ENCODE measurements at places on chromosomes 11 and 22. TPM values are rescaled to one million over a fixed set of nuclear protein-coding genes. Genes with fewer than 3 reads are reported as not detected.

- DNase-seq = no peak
- no peaks in the 10 kb centered on the region for H3K27me3 ChIP-seq
- no peak overlapping the region for H3K27ac ChIP-seq
These were observed 36.6 kb downstream of the METTL15 start for GRCh38 chr11:28144808-28145207.

DNA sequence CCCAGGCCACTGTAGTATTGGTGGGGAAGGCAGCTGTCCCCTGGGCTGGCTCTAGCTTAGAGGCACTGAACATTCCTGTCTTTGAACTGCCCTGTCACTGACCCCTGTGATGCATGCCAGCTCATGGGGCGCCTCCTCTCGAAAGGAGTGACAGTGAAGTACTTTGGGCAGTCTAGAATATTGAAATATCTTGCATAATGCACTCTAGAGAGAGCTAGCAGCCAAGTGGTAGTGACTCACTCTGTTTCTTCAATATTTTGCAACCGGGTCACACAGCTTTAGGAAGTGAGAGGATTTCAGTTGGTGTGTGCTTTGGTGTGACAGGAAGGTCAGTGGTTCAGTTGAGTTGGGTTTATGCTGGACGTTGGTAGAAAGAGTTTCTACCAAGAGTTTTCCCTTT, 35.5 kb upstream of the ST14 start:
- H3K36me3 ChIP-seq = peaks cover 63% of the 10 kb centered on the region
- H3K4me1 ChIP-seq = peaks cover 29% of the 10 kb centered on the region
- DNase-seq = no peak

GRCh38 chr22:20298803-20299745, 20.8 kb downstream of the DGCR6L start:
- peak overlapping the region; percentile 71 for H3K4me3 ChIP-seq
- H3K36me3 ChIP-seq = no peaks in the 10 kb centered on the region
- peak; percentile 92 for DNase-seq
- H3K4me1 ChIP-seq = peaks cover 13% of the 10 kb centered on the region
- no peak overlapping the region for H3K27ac ChIP-seq

DNA sequence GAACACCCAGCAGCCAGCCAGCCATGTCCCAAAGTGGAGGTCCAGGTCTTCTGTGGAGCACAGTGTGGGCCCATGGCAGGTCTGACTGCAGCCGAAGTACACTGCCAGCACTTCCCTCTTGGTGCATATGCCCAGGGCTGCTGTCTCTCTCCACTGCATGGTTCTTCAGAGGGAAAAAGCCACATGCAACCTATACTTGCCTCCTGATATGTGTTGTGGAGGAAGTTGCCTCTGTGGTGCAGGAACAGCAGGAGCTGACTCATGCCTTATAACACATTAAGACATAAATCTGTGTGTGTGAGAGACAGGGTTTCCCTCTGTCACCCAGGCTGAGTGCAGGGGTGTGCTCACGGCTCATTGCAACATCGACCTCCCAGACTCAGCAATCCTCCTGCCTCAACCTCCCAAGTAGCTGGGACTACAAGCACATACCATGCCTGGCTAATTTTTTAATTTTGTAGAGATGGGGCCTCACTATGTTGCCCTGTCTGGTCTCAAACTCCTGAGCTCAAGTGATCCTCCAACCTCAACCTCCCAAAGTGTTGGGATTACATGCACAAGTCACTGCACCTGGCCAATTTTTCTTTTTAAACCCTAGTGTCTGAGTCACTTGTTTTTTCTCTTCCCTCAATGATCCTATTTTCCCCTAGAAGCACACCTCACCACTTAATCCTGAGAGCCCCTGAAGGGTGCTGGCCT, 98.8 kb downstream of the MPPED2 start:
- H3K27ac ChIP-seq = no peak overlapping the region
- no peak overlapping the region for H3K4me3 ChIP-seq
- H3K36me3 ChIP-seq = no peaks in the 10 kb centered on the region
- H3K4me1 ChIP-seq = no peaks in the 10 kb centered on the region

- no peaks in the 10 kb centered on the region for H3K36me3 ChIP-seq
- DNase-seq = no peak
- H3K27ac ChIP-seq = no peak overlapping the region
- no peak overlapping the region for H3K4me3 ChIP-seq
- no peaks in the 10 kb centered on the region for H3K4me1 ChIP-seq
- H3K27me3 ChIP-seq = peaks cover 6% of the 10 kb centered on the region
These were observed 40.5 kb downstream of the NCAM1 start for GRCh38 chr11:113001709-113002108.

DNA sequence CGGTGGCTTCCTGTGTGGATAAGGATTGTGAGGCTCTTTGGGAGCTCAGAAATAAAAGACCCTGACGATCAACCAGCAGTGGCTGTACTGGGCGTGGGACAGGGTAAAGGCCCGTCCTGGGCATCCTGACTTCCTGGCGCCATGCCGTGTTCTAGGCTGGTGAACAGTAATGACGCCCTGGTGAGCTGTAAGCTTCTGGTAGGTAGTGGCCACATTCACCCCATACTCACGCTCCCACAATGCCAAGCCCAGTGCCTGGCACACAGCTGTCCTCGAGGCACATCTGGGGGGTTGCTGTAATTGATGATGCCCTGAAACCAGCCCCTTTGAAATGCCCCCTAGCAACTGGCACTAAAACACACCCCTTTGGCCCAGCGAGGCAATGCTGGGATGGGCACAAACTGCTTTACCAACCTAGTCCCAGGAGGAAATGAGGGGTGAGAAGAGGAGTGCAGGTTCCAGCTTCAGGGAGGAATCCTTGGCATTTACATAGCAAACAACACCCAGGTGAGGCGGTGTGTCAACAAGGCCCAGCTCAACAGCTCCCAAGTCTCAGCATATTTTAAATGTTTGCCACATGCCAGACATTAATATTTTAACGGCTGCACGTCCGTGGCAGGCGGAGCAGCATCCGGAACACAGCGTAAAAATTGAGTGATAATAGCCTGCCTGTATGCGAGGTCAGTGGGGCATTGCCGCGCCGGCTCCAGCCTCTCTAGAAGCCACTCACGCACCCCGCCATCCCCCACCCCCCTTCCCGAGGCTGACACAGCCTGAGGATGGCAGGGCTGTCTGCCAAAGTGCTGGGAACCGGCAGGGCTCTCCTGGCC, 79.3 kb downstream of the DSCAML1 start:
- H3K27me3 ChIP-seq = peaks cover 8% of the 10 kb centered on the region
- no peak overlapping the region for H3K27ac ChIP-seq
- no peaks in the 10 kb centered on the region for H3K4me1 ChIP-seq
- no peak for DNase-seq

DNA sequence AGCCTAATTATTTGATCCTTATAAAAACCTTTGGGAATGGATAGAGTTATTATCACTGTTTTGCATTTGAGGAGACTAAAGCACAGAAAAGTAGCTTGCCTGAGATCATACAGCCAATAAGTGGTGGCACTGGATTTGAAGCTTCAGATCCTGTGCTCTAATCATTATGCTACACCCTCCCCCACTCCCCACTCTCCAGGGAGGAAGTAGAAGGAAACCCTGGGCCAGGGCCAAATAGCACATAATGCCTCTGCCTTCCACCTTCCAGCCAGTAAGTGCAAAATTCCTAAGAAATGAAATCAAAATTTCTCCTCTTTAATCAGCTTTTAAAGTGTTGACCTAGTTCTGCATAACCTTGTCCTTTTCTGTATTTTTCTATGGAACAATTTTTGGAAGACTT, 61.6 kb downstream of the SIK2 start:
- peaks cover 36% of the 10 kb centered on the region for H3K36me3 ChIP-seq
- H3K4me1 ChIP-seq = peaks cover 2% of the 10 kb centered on the region
- no peak for DNase-seq

DNA sequence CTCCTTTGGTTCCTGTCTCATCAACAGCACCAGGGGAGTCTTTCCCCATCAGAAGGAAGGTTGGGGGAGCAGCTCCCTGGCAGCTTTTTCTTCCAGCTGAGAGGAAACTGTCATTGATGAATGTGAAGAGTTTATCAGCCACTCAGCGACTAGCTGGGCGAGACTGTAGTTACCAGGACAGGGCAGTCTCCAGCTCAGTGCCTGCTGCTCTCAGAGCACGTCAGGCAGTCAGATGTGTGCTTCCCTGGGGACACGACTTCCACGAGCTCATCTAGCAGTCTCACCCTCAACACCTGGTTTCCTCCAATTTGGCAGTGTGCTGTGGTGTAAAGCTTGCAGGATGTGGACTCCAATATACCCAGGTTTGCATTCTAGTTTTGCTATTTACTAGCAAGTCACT, 12.5 kb upstream of the C1QTNF4 start:
- H3K36me3 ChIP-seq = no peaks in the 10 kb centered on the region
- no peaks in the 10 kb centered on the region for H3K27me3 ChIP-seq
- H3K4me1 ChIP-seq = no peaks in the 10 kb centered on the region
- H3K4me3 ChIP-seq = no peak overlapping the region

GRCh38 chr11:63892228-63892627, 24.7 kb downstream of the RCOR2 start:
- H3K27ac ChIP-seq = peak overlapping the region; percentile 69
- peak overlapping the region; percentile 91 for H3K4me3 ChIP-seq
- no peaks in the 10 kb centered on the region for H3K27me3 ChIP-seq
- peaks cover 83% of the 10 kb centered on the region for H3K4me1 ChIP-seq
- peaks cover 4% of the 10 kb centered on the region for H3K36me3 ChIP-seq
- DNase-seq = no peak

GRCh38 chr11:29612423-29612822, 404.4 kb downstream of the KCNA4 start:
- no peak overlapping the region for H3K4me3 ChIP-seq
- no peaks in the 10 kb centered on the region for H3K27me3 ChIP-seq
- H3K4me1 ChIP-seq = no peaks in the 10 kb centered on the region
- DNase-seq = no peak

DNA sequence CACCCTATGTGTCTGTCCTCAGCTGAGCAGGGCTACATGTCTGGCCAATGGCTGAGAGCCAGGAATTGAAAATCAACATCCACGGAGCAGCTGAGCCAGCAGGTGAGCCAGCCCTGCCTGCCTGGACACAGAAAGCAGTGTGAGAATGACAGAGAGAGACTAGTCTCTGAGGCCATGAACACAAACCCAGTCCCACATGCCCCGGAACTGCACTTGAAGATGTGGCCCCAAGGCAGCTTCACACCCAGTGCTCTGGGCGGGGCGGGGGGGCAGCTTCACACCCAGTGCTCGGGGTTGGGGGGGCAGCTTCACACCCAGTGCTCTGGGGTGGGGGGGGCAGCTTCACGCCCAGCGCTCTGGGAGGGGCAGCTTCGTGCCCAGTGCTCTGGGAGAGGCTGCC, 37.6 kb downstream of the TRMU start:
- H3K27ac ChIP-seq = peak overlapping the region; percentile 65
- no peak overlapping the region for H3K4me3 ChIP-seq
- DNase-seq = no peak
- peaks cover 8% of the 10 kb centered on the region for H3K27me3 ChIP-seq

- no peak overlapping the region for H3K4me3 ChIP-seq
- peak overlapping the region; percentile 70 for H3K27ac ChIP-seq
- peaks cover 7% of the 10 kb centered on the region for H3K36me3 ChIP-seq
- no peaks in the 10 kb centered on the region for H3K27me3 ChIP-seq
These were observed 3.9 kb downstream of the APOBEC3G start for GRCh38 chr22:39081016-39081415.

DNA sequence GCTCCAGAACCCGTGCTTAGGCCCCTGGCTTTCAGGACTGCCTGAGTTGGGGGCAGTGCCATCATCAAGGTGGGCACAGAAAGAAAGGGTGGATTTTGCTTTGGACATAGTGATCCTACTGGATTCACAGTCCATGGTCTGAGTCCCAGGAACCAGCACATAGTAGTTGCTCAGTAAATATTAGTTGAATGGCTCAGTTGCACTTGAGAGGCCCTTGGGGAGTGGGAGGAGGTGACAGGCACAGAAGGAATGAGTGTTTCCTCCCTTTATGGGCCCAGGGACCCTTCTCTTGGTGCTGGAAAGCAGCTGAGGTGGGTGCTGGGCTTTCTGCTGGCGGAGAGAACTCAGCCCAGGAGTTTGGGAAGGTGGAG, 16.6 kb downstream of the ARHGEF17 start:
- no peak overlapping the region for H3K4me3 ChIP-seq
- H3K27ac ChIP-seq = no peak overlapping the region
- peaks cover 5% of the 10 kb centered on the region for H3K4me1 ChIP-seq
- no peaks in the 10 kb centered on the region for H3K36me3 ChIP-seq

GRCh38 chr11:75563978-75564552, 2.0 kb downstream of the SERPINH1 start:
- H3K27ac ChIP-seq = peak overlapping the region; percentile 98
- no peaks in the 10 kb centered on the region for H3K27me3 ChIP-seq
- no peak for DNase-seq
- peak overlapping the region; percentile 96 for H3K4me3 ChIP-seq

DNA sequence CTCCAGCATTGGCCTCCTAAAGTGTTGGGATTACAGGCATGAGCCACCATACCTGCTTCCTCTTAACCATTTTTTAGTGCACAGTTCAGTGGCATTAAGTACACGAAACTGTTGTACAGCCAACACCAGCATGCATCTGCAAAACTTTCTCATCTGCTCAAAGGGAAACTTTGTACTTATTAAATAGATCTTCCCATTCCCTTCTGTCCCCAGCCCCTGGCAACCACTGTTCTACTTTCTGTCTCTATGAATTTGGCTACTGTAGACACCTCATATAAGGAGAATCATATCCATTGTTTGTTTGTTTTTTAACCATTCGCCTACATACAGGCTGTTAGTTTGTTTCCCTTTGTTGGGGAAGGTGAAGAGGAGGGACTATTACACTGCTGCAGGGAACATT, 6.5 kb upstream of the EP300 start:
- H3K27ac ChIP-seq = no peak overlapping the region
- no peak for DNase-seq
- H3K36me3 ChIP-seq = no peaks in the 10 kb centered on the region
- H3K4me1 ChIP-seq = peaks cover 2% of the 10 kb centered on the region

- H3K36me3 ChIP-seq = no peaks in the 10 kb centered on the region
- no peaks in the 10 kb centered on the region for H3K27me3 ChIP-seq
- H3K4me1 ChIP-seq = no peaks in the 10 kb centered on the region
- no peak overlapping the region for H3K4me3 ChIP-seq
- no peak for DNase-seq
These were observed 41.1 kb upstream of the TYR start for GRCh38 chr11:89136606-89137005.

The DGAT2 gene
- total RNA-seq = 2.0 TPM

The ZMAT5 gene
- total RNA-seq = 17.5 TPM

The GGA1 gene
- total RNA-seq = 103 TPM

The NTM gene
- not detected for total RNA-seq

The PSMD13 gene
- 94.4 TPM for total RNA-seq

The PIH1D2 gene
- not detected for total RNA-seq

The XKR3 gene
- total RNA-seq = not detected

The DTX4 gene
- total RNA-seq = 3.3 TPM

The ANO1 gene
- total RNA-seq = not detected

The OR6X1 gene
- total RNA-seq = not detected
